GM13976 (cell line): ENCODE measurements at places on chromosomes 6 and 20.

GRCh38 chr6:54115966-54116365 lies 4.7 kb downstream of the MLIP start:
- no peak for DNase-seq

- peak; percentile 69 for DNase-seq
These were observed 80.4 kb upstream of the ZNF184 start for GRCh38 chr6:27553123-27553904.

- DNase-seq = peak; percentile 33
These were observed 1.4 kb downstream of the PIM1 start for GRCh38 chr6:37171201-37171969.

- no peak for DNase-seq
These were observed 126.3 kb downstream of the C6orf118 start for GRCh38 chr6:165183071-165183470.

DNA sequence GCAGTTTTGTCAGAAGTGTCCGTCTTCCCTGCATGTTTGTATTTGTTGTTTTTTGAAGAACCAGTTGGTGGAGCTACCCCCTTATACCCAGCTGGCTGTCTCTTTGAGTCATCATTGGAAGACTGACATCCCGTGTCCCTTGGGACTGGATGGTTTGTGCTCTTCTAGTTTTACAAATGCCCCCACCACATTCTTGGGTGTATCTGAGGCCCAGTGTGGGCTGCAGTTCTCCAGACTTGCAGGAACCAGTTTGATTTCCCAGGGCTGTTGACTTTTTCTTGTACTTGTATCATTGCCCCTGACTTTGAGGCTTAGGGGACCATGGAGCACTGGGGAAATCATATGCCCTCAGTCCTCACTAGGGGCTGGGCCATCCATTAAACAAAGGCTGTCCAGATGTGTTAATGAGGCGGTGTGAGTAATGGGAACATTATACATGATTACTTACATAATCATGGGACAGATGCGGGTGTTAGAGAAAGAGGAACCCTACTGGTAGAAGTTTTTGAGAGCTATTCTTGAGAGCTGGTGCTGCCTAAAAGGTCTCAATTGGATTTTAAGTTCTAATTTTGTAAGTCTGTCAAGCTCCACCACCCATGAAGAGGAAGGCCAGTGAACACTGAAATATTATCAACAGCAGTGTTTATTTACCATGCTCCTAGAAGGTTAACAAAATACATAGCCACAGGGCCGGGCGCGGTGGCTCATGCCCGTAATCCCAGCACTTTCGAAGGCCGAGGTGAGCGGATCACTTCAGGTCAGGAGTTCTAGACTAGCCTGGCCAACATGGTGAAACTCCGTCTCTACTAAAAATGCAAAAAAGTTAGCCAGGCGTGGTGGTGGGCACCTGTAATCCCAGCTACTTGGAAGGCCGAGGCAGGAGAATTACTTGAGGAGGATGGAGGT lies 8.5 kb downstream of the JARID2 start:
- no peak for DNase-seq
